ENCODE measurements at places on chromosomes 4 and X.

- peak; percentile 35 for DNase-seq
These were observed 3.7 kb upstream of the GPR82 start for GRCh38 chrX:41720125-41720779.

DNA sequence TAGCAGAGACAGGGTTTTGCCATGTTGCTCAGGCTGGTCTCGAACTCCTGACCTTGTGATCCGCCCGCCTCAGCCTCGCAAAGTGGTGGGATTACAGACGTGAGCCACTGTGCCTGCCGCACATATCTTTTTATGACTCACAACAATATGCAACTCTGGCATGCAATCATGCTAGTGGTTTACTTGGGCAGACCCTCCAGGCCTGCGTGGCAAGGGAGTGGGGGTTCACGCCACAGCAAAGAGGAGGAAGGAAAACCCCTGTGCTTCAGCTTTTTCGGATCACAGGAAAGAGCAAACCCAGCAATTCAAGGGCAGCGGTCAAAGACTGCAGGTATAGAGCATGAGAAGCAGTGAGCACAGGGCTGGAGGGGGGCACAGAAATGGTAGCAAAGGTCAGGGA lies 48.3 kb upstream of the CD99 start:
- DNase-seq, result no peak

DNA sequence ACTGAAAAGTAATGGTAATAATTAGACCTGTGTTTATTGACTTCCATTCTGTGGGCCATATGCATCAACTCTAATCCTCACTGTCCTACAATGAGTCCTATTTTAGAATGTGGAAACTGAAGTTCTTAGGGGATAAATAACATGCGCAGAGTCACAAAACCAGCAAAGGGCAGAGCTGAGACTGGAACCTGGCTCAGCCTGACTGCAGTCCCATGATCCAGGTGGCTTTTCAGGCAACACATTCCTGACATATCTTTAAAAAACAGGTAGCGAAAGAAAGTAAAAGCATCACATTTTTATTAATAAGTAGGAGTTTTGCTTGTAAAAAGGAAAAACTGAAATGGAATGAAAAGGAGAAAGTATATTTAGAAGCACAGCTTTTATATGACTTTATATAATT lies 34.7 kb upstream of the PRSS48 start:
- DNase-seq, result no peak

GRCh38 chr4:58475097-58475496 lies 1364.9 kb upstream of the IGFBP7 start:
- no peak for DNase-seq

DNA sequence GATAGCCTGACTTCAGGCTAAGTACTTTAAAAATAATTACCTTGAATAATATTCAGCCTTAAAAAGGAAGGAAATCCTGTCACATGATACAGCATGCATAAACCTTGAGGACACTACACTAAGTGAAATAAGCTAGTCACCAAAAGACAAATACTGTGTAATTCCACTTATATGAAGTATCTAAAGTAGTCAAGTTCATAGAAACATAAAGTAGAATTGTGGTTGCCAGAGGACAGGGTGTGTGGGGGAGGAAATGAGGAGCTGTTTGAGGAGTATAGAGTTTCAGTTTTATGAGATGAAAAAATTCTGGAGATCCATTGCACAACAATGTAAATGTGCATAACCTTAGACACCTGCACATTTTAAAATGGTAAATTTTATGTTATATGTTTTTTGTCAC lies 5.6 kb upstream of the STPG2 start:
- no peak for DNase-seq

DNA sequence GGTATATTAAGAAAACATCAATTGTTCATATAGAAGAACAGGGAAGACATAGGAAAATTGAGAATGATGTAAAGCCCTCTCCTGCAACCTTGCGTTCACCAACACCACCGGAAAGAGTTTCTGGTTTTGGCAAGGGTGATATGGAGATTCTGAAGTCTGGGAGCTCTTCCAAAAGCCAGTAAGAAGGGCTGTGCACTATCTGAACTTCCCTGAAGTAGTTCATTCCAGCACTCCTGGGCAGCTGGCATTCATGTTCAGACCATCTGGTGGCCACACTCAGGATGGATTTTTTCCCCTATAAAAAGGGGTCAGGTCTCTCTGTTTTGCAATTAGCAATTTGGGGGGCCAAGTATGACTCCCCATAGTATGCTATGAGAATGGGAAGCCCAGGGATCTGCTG lies 15.4 kb upstream of the TLR2 start:
- DNase-seq, result no peak

GRCh38 chr4:109701566-109702410 lies 1.5 kb downstream of the CASP6 start:
- DNase-seq, result no peak

DNA sequence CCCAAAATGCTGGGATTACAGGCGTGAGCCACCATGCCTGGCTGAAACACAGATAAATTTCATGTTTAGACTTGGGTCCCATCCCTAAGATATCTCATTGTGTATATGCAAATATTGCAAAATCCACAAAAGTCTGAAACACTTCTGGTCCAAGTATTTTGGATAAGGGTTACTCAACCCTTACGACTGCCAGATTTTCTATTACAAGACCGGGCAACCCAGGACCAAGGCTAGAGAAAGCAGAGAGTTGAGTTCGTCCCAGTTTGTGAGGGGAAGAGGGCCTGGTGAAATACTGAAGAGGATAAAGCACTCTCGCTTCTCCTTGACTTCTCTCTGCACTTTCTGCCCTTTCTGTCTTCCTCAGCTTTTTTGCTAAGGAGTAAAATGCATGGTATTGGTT lies 34.5 kb downstream of the ZFX start:
- no peak for DNase-seq

- DNase-seq, result no peak
These were observed 328.3 kb upstream of the RPS6KA3 start for GRCh38 chrX:20594985-20595384.

GRCh38 chr4:107740381-107740780 lies 20.3 kb upstream of the PAPSS1 start:
- no peak for DNase-seq

DNA sequence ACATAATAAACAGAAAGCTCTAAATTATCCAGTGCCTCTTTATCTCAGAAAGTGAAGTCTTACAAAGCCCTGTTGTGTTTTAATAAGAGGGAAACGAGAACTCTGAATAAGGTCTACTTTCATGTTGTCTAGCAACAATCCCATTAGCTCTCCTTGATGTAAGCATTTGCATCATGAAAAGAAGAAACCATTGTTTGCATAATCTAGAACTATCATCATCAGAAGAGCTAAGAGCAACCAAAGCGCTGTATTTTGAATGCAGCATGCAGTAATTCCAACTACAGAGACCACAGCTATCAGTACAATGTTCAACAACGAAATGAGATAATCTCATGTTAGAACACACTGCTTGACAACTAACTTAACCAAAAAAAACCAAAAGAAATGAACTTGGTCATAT lies 257.1 kb downstream of the CAMK2D start:
- no peak for DNase-seq

DNA sequence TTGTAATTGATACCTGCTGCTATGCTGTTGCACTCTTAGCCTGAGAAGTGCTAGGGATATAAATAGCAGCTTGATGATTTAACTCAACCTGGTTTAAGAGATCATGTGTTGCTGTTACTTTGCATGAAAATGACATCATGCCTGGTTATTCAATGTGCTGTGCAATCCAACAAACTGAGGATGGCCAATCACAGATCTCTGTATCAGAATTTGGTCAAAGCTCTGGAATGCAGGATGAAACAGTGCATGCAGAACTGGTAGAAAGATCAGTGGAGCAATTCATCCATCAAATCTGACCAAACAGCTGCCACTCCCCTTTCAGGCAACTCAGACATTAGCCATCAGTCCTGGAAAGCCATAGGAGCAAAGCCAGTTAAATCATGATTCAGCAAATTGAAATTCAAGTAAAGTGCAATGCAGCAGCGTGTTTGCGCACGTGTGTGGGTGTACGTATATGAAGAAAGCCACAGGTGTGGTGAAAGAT lies 160.3 kb upstream of the RASGEF1B start:
- no peak for DNase-seq

Data from activated CD4-positive, alpha-beta T cell treated with anti-CD3 and anti-CD28 coated beads, Interleukin-2, amount 50 U/mL, for 48 hours (primary cell).